ENCODE measurements at places on chromosomes 3 and 15. TPM values are rescaled to one million over a fixed set of nuclear protein-coding genes. Genes with fewer than 3 reads are reported as not detected.

DNA sequence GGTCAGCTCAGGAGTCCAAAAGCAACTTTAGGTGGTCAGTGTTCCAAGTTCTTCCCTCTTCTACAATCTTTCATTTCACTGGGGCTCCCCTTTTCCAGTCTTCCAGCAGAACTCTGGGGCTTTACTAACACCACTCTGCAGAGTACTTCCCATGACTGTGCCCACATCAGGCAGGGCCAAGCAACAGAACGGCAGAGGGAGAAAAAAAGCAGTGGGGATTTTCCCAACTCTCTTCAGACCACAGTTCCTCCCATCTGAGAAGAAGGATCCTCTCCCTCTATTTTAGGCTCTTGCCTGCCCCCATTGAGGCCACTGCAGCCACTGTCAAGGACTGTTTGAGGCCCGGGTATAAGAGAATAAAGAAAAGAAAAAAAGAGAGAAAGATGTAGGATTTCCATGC, 70.7 kb downstream of the TTBK2 start:
- no peak overlapping the region for H3K4me3 ChIP-seq
- no peaks in the 10 kb centered on the region for H3K27me3 ChIP-seq
- H3K36me3 ChIP-seq, result no peaks in the 10 kb centered on the region
- DNase-seq, result no peak
- H3K27ac ChIP-seq, result no peak overlapping the region

DNA sequence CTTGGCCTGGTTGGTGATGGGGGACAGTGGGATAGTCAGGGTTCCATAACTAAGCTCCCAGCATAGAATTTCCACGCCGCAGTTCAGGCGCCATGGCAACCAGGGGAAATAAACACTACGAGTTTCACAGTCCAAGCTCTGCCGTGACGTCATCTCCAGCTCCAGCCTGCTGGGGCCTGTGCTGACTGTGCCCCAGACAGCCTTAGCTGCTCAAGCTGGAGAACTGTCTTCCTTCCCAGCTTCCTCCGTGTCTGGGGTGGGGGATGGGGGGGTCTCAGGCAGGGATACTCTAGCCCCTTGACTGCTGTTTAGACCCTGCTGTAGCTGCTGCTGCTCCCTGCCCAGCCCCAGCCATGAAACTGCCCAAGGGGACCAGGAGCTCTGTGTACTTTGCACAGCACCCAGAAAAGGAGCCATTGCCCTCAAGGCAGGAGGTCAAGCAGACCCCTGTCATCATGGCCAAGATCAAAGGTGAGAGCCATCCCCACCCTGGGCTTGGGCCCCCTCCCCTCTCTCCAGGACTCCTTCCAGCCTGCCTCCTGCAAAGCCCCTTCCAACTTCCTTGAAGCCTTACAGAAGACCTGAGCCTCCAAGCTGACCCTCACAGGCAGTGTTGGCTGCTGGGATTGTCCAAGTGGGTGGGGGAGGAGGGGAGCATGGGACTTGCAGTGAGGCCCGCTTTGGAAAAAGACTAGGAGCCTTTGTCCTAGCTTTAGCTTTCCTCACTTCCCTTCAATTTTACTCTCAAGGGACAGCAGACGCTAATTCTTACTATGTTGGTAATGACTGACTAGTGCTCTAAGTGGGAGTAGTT, 11.4 kb upstream of the CSPG4 start:
- no peaks in the 10 kb centered on the region for H3K36me3 ChIP-seq
- H3K4me1 ChIP-seq, result peaks cover 4% of the 10 kb centered on the region

DNA sequence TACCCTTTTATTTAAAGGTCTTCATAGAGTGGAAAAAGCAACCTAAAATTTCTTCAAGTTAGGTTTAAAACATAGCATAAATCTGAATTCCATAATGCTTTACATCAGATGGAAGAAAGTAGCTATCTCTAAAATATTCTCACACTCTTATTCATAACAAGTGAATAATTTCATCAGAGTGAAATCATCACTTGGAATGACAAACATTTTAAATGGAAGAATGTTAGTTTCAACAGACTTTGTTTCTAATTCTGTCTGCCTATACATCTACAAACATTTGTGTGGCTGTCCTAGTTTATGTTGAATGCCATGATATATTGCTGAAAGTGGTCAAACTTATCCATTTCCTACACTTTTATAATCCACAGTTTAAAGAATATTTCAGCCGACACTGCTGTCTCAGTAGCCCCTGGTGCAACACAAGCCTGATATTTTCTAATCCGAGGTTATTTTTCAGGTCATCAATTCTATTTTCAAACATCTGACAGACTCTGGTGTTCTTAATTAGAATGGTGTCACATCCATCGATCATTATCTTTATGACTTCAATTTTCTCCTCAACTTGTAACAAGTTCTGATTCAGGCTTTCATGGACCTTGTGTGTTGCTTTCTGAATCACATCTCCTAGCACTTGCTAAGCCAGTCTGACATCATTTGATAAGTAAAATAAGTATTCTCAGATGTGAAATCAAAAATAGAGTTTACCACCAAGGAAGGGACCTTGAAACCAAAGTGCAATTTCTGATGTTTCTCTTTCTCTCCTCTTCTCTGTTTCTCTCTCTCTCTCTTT, 17.1 kb upstream of the CNTN3 start:
- DNase-seq, result no peak
- H3K4me3 ChIP-seq, result no peak overlapping the region
- H3K27ac ChIP-seq, result no peak overlapping the region
- no peaks in the 10 kb centered on the region for H3K27me3 ChIP-seq
- no peaks in the 10 kb centered on the region for H3K36me3 ChIP-seq

- H3K4me1 ChIP-seq, result no peaks in the 10 kb centered on the region
- no peak overlapping the region for H3K27ac ChIP-seq
- no peak for DNase-seq
- H3K36me3 ChIP-seq, result no peaks in the 10 kb centered on the region
- no peaks in the 10 kb centered on the region for H3K27me3 ChIP-seq
These were observed 65.4 kb downstream of the GBE1 start for GRCh38 chr3:81696090-81696489.

GP9 gene
- 3.8 TPM for total RNA-seq

MYEF2 gene
- 12.5 TPM for total RNA-seq

MYO5C gene
- 0.82 TPM for total RNA-seq
